ENCODE measurements at places on chromosomes 3 and 15. TPM values are rescaled to one million over a fixed set of nuclear protein-coding genes. Genes with fewer than 3 reads are reported as not detected.

GRCh38 chr3:184058029-184058428 lies 5.2 kb downstream of the HTR3C start:
- no peak for DNase-seq

DNA sequence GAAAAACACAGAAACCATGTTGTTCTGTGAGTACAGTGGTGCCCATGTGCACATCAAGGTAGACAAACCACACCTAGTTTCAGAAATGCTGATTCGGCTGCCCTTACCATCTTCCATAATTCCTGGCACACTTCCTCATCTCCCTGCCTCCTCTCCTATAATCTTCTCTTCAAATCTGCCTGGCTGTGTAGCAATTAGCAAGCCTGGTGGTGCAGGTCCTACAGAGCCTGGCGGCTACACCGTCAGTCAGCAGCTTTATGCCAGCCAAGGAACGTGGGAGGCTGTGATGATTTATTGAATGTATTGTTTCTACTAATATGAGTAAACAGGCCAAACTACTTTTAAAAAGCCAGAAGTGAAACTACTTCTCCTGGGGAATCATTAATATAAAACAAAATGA lies 106.8 kb downstream of the SEMA6D start:
- DNase-seq: no peak

DNA sequence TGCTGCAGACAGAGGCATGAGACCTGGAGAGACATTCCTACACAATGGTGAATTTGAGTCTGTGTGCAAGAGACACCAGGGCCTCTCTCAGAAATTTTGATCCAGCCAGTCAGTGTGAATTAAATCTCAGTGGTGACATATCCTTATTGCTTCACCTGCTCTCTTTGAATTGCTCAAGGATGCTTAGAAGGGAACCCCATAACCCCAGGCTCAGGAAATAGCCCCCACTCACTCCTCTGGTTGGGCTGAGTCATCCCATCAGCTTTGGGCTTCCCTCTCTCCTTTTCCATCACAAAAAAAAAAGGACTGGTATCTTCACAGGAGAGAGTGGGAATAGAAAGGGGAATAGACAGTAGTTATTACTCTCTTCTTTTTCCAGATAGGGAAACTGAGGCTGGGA lies 33.0 kb upstream of the LARS2 start:
- no peak for DNase-seq

GRCh38 chr3:20055020-20055775 lies 15.0 kb downstream of the KAT2B start:
- DNase-seq: no peak

ARHGAP11A gene
- 3.6 TPM for polyA plus RNA-seq
